ENCODE measurements at places on chromosomes 2 and 18.
A peak's percentile ranks its signal among the peaks of the same experiment; 100 is the strongest.

GRCh38 chr2:160606341-160606740 is 112.7 kb upstream of the RBMS1 start:
- no peak for DNase-seq

GRCh38 chr2:177649568-177650518 is 257.3 kb downstream of the AGPS start:
- no peak for DNase-seq

DNA sequence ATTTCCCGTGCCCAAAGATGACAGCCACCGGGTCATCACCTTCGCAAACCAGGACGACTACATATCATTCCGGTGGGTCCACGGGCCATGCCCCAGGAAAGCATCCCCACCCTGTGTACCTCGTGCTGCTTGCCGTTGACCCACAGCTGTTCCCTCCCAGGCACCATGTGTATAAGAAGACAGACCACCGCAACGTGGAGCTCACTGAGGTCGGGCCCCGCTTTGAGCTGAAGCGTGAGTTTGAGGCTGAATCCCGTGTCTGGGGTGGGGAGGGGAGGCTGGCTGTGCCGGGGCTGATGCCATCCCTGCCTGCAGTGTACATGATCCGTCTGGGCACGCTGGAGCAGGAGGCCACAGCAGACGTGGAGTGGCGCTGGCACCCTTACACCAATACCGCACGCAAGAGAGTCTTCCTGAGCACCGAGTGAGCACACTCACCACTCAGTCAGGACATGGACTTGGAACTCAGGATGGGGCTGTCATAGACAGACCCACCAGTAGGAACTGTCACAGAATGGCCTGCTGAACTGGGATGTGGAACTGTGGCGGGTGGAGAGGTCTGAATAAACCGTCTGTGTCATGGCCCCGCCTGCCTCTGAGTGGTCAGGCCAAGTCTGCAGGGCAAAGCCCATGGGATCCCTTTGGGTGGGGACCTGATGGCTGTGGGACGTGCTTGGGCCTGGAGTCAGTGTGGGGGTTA is 3.5 kb downstream of the IMP4 start:
- DNase-seq = no peak

- no peak for DNase-seq
Observed at GRCh38 chr2:64934530-64934929, 54.7 kb upstream of the SLC1A4 start.

DNA sequence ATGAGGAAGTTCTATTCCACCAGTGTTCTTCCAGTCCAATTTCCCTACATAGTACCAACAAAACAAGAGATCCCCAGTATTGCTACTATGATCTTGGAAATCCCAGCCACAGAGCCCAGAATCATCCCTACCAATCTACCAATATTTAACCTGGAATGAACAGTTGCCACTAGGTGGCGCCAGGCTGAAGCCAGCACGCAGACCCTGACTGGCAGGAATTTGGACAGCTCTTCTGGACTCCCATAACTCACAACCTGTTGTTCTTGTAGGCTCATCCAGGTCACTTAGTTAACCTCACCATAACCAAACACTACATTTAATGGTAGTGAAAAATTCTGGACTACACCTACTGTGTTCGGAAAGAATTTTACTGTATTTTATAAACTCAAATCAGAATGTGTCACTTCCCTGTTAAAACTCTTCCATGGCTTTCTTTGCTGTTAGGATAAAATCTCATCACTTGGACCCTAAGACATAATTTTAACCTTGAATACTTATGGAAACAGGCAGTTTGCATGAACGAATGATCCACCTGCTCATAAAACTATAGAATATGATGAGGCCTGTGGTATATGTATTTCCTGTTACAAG is 59.8 kb upstream of the SLC38A11 start:
- DNase-seq = peak; percentile 68

GRCh38 chr2:236038096-236038495 is 130.1 kb downstream of the GBX2 start:
- DNase-seq = no peak

GRCh38 chr18:741931-742512 is 29.6 kb upstream of the ENOSF1 start:
- no peak for DNase-seq

GRCh38 chr2:21693081-21693480 is 569.3 kb downstream of the TDRD15 start:
- DNase-seq = no peak

GRCh38 chr2:122219504-122219903 is 464.1 kb downstream of the TSN start:
- DNase-seq = no peak

DNA sequence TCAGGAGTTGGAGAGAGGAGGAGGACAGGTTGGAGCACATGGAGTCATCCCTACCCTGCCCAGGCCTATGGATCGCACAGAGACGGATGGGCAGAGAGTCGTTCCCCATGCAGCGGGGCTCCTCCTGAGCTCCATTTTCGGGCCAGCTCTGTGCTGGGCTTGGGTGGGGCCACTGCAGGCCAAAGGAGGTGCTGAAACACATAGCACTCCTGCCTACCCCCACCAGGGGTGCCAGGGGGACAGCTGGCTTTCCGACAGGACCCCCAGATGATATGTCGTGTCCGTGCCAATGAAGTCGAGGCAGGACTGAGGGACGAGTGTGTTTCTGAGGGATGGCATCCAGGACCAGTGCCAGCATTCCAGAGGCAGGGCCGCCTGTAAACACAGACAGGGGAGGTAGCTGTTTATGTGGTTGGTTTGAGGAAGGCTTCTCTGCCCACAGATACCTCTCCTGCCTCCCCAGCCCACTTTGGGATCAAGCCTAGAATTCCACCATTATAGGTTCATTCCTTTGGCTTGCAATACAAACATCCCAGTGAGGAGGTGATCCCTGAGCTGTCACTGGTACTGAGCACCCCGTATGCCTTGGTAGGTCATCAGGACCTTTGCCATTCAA is 116.6 kb downstream of the GLI2 start:
- DNase-seq = no peak

GRCh38 chr2:219748671-219749570 is 121.5 kb downstream of the SLC4A3 start:
- no peak for DNase-seq

- DNase-seq = no peak
Observed at GRCh38 chr2:111694700-111695101, 189.3 kb downstream of the ANAPC1 start.

DNA sequence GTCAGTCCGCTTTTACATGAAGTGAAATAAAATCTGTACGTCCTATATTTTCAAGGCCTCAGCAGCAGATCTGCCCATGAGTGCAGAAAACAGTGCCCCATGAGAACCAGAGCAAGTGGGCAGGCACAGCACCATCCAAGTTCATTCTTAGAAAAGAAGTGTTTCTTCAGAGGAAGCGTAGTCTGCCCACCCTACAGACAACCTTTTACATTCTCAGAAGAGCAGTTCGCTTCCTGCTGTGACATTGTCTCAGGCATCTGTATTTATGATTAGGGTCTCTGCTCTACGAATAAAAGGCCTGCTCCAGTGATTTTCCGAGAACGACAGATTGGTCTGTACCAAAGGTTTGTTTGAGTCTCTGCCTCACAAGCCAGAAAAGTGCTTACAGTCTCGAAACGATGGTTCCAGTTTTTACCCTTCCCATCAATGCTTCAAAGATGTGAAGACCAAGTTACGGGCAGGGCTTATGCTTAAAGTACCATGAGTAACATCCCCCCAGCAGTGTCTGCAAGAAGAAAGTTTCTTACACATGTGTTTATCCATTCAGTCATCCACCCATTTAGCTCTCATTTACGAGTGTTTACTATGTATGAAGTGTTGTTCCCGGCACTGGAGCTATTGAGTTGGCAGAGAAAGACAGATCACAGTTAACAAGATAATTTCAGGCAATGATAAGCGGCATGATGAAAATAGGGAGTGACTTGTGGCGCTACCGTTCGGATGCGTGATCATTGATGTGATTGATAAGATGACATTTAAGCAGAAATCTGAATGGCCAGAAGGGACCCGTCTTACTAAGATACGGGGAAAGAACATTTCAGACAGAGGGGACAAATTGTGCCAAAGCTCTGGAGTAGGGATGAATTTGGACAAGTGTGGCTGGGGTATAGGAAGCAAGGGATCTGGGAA is 31.4 kb upstream of the CTLA4 start:
- no peak for DNase-seq

DNA sequence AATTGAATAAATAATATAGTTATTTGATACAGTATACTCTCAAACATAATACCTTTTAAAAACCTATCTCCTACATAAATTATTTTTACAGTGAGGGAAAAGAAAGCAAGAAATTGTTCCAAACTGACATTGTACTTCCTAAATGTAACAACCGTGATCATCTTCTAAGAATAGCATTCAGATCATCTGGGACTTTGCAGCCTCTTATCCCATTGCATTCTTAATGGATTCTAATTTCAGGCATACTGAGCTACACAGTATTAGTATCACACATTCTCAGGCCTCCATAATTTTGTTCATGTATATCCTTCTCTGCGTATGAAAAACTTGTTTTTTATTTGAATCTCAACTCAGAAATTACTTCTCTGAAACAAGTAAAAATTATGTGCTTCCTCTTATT is 1134.7 kb upstream of the CDH2 start:
- no peak for DNase-seq

GRCh38 chr2:197307933-197308521 is 2.6 kb downstream of the ANKRD44 start:
- no peak for DNase-seq

GRCh38 chr2:12391116-12391515 is 325.6 kb upstream of the TRIB2 start:
- no peak for DNase-seq

- peak; percentile 49 for DNase-seq
Observed at GRCh38 chr18:13136056-13136903, 82.3 kb upstream of the LDLRAD4 start.

- no peak for DNase-seq
Observed at GRCh38 chr18:3041843-3042242, 28.9 kb upstream of the LPIN2 start.

GRCh38 chr2:55403256-55403998 is 16.2 kb downstream of the CCDC88A start:
- DNase-seq = no peak
